CD4-positive, alpha-beta T cell treated with Interleukin-2 at 100 ng/mL for 4 hours (primary cell): ENCODE measurements at places on chromosomes 6 and 20.

- no peak for DNase-seq
Measured at GRCh38 chr6:11108726-11109125, 2.8 kb downstream of the ERVFRD-1 start.

- no peak for DNase-seq
Measured at GRCh38 chr20:13251106-13251903, 30.2 kb downstream of the ISM1 start.

DNA sequence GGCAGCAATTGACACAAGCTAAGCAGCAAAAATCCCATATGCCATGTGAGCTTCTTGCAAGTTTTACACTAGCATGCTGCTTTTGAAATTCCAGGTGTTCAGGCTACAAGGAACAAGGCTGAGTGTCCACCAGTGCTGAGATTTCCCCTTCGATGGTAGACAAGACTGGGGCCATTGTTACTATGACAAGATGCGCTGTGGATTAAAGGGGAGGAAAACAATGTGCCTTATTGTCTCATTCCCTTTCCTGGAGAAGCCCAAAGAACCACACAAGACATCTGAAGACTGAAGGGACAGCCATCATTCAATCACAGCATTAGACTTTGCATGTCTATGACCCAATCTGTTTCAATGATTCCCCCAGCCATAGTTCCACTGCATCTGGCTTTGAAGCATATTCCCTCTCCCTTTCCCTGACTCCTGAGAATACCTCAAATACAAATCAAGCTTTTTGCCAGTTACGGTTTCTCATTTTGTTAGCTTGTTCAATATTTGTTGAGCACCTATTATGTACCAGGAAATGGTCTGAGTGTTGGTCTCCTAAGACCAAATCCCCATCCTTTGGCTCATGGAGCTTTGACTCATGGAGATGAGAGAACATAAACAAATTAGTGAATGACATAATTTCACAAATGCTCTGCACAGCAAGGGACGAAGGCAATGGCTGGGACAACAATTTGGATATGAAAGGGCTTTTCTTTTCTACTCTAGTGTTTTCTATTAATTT, 23.4 kb upstream of the SCGN start:
- DNase-seq, result no peak

GRCh38 chr20:49705358-49705757, 8.3 kb downstream of the B4GALT5 start:
- DNase-seq, result peak; percentile 28

GRCh38 chr6:19988555-19988954, 151.4 kb downstream of the ID4 start:
- no peak for DNase-seq

- DNase-seq, result no peak
Measured at GRCh38 chr6:27568226-27568897, 95.5 kb upstream of the ZNF184 start.

- no peak for DNase-seq
Measured at GRCh38 chr6:45500924-45501816, 123.4 kb upstream of the SUPT3H start.

- no peak for DNase-seq
Measured at GRCh38 chr20:35981969-35982368, 13.6 kb downstream of the CNBD2 start.

GRCh38 chr20:61951695-61952533, 113.8 kb downstream of the TAF4 start:
- no peak for DNase-seq

GRCh38 chr6:123715006-123715863, 78.5 kb upstream of the TRDN start:
- DNase-seq, result no peak

- DNase-seq, result no peak
Measured at GRCh38 chr6:1016329-1017302, 295.3 kb upstream of the FOXQ1 start.

GRCh38 chr20:16955462-16955861, 207.3 kb downstream of the OTOR start:
- DNase-seq, result no peak

DNA sequence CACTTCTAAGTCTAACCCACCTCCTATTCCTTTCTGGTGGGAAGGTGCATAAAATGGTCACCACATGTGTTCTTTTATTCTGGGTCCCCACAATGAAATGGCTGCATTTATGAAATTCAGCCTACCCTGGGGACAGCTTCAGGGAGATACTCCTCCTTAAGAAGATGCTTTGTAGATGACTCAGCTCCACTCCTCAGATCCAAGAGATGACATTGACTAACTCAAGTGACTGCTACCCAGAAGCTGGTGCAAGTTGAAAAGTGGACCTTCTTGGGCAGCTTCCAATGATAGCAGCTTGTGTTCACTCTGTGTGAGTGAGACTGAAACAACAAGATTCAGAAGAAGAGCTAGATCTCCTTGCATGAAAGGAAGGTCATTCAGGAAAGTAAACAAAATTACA, 113.4 kb downstream of the SCP2D1 start:
- no peak for DNase-seq

GRCh38 chr6:45681860-45682511, 304.3 kb upstream of the SUPT3H start:
- DNase-seq, result peak; percentile 50

GRCh38 chr6:25524542-25524941, 127.5 kb upstream of the SCGN start:
- no peak for DNase-seq

DNA sequence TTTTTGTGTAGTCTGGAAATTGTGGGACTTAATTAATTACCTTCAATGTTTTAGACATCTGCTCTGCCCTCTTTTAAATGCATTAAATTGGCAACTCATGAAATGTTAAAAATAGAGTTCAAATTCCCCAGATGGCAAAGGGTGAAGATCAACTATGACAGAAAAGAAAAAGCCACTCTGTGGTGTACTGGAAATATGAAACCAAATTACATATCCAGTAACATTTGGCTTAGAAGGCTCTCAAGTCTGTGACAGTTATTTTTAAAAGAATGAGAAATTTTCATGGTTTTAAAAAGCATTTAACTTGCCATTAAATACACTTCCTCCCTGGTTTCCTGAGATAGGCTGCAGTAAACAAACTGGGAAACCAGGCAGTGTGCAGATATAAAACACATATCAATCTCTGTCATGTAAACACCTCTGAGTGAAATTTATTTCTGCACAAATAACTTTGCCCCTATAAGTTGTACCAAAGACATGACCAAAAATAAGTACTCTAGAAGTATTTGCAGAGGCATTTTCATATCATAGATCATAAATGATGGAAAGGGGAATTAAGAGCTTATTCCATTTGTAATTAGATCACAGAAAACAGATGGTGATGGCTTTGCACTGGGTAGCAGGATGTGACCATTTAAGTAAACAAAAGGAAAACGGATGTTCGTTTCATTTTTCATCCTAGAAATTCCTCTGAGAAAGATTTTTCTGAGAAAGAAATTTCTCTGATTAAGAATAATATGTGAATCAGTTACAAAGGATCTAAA, 360.1 kb downstream of the SAMD5 start:
- DNase-seq, result no peak

DNA sequence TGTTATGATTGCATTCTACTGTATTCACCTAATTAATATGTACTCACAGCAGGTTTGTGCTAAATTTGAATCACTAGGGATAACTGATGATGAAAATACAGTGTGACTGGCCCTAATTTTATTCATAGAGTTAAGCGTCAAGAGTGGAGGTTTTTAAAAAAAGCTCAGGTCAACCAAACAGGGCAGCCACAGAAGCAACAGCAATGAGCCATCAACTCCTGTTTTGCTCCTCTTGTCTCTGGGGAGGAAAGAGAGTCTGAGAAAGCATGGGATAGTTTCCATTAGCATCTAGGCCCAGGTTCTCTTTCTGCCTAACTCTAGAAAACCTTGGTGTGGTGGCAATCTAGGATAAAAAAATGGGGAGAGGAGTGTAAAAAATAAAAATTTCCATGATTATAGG, 122.1 kb downstream of the OGFRL1 start:
- no peak for DNase-seq

GRCh38 chr6:101296169-101296960, 97.1 kb upstream of the GRIK2 start:
- DNase-seq, result no peak

- no peak for DNase-seq
Measured at GRCh38 chr20:6811262-6812035, 44.0 kb downstream of the BMP2 start.

GRCh38 chr6:118661831-118662230, 10.4 kb upstream of the CEP85L start:
- DNase-seq, result no peak

DNA sequence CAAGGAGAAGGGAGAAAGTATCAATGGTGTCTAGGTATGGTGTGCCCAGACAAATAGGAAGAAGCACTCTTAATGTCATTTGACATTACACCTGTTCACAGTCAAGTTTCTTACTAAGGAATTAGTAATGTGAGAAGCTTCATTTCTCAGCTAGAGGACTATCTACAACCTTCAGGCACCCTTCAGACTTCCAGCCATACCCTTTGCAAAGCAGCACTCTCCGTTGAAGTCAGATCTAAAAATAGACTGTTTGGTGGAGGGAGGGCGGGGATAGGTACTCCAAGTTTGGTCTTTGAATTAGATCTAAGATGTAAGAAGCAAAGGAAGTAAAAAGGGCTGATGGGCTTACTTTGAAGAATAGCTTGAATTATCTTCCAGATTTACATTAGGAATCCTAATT, 311.1 kb downstream of the SLC35F1 start:
- no peak for DNase-seq

GRCh38 chr20:22729180-22729579, 144.8 kb upstream of the FOXA2 start:
- no peak for DNase-seq

- DNase-seq, result peak; percentile 27
Measured at GRCh38 chr6:95576218-95576997, 927 bp upstream of the MANEA start.

- no peak for DNase-seq
Measured at GRCh38 chr6:51972659-51973058, 114.8 kb downstream of the PKHD1 start.

GRCh38 chr6:122808121-122808885, 19.2 kb downstream of the SMPDL3A start:
- DNase-seq, result no peak

GRCh38 chr20:16732506-16733152, 2.8 kb downstream of the SNRPB2 start:
- peak; percentile 18 for DNase-seq

- no peak for DNase-seq
Measured at GRCh38 chr6:118397671-118398465, 150.2 kb upstream of the PLN start.

DNA sequence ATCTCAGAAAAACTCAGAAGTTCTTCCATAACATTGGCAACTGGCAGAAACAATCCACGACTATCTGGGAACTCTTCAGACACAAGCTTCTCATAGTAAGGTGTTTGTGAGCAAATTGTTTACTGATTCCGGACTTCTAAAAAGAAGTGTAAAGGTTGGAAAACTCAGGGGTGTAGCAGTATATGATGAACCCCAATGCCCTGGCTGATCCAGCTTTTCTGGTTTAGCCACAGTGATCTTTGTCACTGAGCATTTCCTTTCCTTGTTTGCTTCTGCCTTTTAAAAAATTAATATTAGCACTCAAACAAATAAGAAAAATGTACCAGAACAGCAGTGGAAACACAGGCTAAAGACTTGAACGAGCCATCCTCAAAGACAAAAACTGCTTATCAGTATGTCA, 4.9 kb downstream of the RGS17 start:
- DNase-seq, result no peak

GRCh38 chr6:11528996-11529395, 8.6 kb upstream of the TMEM170B start:
- DNase-seq, result no peak
